ENCODE measurements at places on chromosomes 16 and 17.

GRCh38 chr17:49498029-49498615, 3.0 kb downstream of the NGFR start:
- no peak for DNase-seq

- no peak for DNase-seq
Measured at GRCh38 chr17:1644493-1645206, 882 bp downstream of the SCARF1 start.

DNA sequence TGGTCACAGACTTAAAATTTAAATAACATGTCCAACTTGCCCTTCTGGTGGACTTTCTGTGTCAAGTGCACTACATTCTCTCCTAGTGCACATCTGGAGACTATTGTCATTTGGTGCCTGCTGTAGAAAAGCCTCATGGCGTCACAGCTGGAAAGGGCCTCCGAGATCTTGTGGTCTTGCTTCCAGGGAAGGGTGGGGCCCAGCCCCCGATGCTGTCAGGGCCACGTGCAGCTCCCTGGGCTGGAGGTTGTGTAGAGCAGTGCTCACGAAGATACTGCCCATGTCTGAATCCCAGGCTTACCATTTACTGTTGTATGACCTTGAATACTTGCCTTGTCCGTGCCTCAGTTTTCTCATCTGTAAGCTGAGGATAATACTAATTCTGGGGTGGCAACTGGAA, 6.8 kb upstream of the MPRIP start:
- DNase-seq: no peak

- no peak for DNase-seq
Measured at GRCh38 chr17:33085256-33085655, 93.6 kb downstream of the SPACA3 start.

Data from activated CD8-positive, alpha-beta memory T cell treated with anti-CD3 and anti-CD28 coated beads for 48 hours (primary cell).